Stimulated activated CD8-positive, alpha-beta memory T cell treated with anti-CD3 and anti-CD28 coated beads, Interleukin-2, amount 100 ng/mL, for 1 hour (primary cell): ENCODE measurements at places on chromosomes 5 and 9.

- no peak for DNase-seq
These were observed 8.1 kb upstream of the CCL28 start for GRCh38 chr5:43420241-43420640.

DNA sequence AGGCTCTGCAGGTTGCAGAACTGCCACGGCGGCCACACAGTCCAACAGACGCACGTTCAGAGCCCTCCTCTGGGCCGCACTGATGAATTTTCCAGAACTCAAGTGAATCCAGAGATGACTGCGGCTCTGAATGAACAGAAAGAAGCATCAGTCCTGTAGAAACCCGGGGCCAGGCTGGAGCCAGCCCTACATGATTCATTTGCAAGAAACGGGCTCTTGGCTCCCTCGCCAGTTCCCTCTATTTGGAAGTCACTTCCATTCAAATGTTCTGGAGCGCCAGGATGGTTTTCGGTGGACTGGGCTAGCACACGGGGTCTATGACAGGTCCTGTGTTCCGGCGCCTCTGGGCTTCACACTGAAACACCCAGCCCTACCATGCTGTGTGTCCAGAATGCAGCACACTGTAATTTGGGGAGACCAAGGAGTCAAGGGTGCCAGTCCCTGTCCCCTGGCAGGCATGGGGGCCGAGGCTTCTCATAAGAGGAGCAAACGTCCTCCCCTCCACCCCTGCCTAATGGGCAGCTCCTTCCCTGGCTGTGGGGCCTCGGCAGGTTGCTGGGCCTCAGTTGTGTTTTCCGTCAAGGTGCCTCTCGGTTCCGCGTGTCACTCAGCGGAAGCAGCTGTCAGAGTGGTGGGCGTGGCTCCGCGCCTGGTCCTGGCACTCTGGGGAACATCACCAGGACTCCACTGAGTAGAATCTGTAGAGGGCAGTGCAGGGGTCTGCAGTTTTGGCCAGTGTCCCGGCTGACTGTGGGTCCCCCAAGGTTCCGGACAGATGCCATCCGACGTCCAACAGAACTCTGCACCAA, 18.1 kb upstream of the COL5A1 start:
- DNase-seq: no peak

DNA sequence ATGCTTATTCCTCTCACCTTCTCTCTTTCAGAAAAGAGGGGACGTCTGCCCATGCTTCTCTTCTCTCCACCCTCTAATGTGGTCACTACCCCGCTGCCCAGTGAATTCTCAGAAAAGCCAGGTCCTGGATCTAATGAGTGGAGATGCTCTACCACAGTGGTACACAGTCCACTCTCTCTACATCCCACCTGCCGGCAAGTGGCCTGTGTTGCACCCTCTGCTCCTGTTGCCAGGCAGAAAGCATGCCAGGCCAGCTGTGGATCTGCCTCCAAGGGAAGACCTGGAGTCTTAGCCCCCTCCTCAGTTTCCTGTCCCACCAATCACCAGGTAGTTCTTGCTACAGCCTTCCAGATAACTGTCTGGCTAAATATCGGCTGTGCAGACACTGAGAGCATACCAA, 71.2 kb upstream of the SPDL1 start:
- DNase-seq: no peak

- no peak for DNase-seq
These were observed 39.3 kb upstream of the HMHB1 start for GRCh38 chr5:143772621-143773020.

GRCh38 chr5:66810151-66810550, 214.0 kb downstream of the MAST4 start:
- no peak for DNase-seq

DNA sequence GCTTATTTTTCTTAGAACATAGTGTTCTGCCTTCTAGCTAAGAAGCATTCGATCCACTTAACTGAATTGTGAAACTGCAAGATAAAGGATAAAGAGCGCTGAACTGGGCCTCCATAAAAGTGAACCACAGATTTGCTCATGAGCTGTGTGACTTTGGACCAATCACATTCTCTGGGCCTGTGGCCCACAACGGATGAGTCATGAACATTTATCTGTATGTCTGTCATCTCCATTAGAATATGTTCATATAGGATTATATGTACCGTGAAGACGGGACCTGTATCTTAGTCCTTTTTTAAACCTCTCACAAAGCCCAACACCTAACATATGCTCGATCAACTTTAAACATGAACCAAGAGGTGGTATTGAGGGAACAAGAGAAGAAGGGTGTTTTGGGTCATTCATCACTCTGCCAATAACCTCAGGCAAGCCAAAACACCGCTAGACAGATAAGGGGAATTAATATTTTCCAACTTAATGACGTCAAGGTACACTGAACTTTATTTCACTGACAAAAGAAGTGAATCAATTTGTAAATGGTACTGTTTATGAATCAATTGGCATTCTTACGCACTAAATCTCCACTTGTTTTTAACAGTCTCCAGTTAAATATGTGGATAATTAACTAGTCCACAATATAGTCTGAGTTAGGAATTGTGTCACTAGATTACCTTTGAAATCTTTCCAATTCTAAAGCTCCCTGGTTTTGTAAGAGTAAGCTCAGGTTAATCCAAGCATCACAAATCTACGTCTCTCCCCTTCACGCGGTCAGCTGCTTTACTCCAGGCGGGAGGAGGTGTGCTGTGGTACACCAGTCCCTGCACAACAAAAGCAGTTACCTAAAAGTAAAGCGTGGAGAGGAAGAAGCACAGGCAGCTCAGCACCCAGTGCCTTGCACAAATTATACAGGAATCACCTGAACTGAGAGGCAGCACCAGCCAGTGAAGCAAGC, 1.6 kb downstream of the TMEM245 start:
- DNase-seq: no peak

DNA sequence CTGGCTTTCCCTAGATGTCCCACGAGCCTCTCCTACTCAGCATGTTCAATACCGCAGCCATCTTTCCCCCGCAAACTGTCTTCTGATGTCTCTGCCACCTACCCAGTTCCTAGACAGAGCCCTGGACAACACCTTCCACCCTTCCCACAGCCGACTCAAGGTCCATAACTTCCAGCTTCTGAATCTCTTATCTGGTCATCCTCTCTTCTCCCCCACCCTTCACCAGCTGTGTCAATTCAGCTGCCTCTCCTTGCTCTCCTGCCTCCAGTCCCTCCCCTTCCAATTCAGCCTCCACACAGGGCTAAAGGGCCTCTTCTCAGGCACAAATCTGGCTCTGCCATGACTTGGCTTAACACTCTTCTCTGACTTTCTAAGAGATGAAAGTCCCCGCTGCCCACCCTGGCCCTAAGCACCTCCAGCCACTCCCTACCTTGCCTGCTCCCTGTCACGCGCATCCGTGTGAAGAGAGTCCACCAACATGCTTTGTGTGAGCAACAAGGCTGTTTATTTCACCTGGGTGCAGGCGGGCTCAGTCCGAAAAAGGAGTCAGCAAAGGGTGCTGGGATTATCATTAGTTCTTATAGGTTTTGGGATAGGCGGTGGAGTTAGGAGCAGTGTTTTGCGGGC, 25.2 kb downstream of the AQP7 start:
- no peak for DNase-seq

GRCh38 chr9:81741103-81741502, 51.8 kb upstream of the TLE1 start:
- DNase-seq: no peak

GRCh38 chr5:150323092-150323491, 20.4 kb upstream of the ARSI start:
- no peak for DNase-seq

- no peak for DNase-seq
These were observed 105.6 kb downstream of the SUSD1 start for GRCh38 chr9:112069318-112070169.
